ENCODE measurements at places on chromosomes 2 and 18.

GRCh38 chr2:82780050-82780449 lies 1679.0 kb downstream of the SUCLG1 start:
- DNase-seq: no peak

DNA sequence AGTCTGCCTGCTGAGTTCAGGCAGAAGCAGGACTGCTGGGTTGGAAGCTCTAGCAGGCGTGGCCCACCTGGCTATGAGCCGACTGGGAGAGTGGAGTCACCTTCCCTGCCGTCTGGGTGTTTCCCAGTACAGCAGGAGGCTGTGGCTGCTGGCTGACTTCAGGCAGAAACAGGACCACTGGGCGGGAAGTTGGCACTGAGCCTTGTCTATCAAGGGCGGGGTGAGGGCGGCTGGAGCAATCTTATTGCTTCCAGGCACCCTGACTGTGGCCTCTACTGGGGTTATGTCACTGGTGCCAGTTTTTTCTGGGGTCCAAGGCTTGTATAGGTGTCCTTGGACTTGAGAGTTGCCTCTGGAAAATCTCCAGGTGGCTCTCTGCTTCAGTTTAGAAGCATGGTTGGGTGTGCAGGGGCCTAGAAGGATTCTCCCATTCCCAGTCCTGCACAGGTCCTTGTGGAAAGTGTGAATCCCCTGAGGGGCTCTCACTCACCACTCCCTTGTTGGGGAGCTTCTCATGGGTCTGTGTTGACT lies 30.5 kb downstream of the LTBP1 start:
- no peak for DNase-seq

DNA sequence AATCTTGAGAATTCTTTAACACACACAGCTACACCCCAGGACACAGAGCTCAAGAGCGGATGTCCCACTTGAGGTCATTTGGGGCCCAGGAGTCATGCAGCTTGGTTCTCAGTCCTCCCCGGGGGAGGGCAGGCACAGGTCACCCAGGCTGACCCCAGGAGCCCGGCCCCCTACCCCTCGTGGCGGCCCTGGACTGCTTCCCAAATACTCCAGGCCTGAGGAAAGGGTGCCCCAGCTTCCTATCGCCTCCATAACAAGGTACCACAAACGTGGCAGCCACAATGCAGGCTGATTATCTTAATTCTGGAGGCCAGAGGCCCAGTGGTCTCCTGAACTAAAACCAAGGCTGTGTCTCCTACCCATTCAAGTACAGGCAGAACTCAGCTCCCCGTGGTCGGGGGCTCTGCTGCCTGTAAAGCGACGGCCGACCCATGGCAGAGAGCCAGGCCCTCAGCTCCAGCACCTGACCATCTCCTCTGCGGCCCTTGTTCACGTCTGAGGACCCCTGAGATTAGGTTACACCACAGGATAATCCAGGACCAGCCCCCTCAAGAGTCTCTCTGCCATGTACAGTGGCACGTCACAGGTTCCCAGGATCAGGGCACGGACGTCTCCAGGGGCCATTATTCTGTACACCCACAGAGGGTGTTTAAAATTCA lies 10.5 kb downstream of the SLC66A2 start:
- no peak for DNase-seq

DNA sequence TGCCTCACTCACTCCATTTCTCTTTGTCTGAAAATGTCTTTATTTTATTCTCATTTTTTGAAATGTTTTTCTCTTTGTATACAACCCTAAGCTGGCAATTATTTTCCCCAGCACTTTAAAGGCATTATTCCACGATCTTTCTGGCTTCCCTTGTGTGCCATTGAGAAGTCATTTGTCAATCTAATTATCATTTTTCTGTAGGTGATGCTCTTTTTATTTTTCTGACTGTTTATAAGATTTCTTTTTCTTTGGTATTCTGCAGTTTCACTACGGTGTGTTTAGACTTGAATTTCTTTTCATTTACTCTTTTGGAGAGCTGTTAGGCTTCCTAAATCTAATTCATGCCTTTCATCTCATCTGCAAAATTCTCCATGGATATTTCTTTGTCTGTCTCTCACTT lies 8.1 kb downstream of the SCYGR4 start:
- DNase-seq: no peak

DNA sequence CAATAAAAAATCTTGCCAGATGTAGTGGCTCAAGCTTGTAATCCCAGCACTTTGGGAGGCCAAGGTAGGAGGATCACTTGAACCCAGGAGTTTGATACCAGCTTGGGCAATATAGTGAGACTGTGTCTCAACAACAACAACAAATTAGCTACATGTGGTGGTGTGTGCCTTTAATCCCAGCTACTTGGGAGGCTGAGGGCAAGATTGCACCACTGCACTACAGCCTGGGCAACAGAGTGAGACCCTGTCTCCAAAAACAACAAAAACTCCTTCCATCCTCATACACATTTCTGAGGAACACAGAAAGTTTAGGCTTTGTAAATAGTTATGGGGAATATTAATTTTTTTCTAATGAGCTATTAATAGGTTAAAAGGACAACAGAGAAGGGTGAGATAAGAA lies 17.0 kb downstream of the PDE6D start:
- no peak for DNase-seq

GRCh38 chr2:85834466-85834865 lies 54.3 kb downstream of the ST3GAL5 start:
- no peak for DNase-seq

GRCh38 chr18:62710417-62710816 lies 4.9 kb upstream of the PHLPP1 start:
- DNase-seq: peak; percentile 47

- peak; percentile 74 for DNase-seq
These were observed 41.9 kb upstream of the SCN9A start for GRCh38 chr2:166417669-166418068.
